Cardiac septum (tissue), 1 donor: ENCODE measurements at places on chromosomes 3 and 15. TPM values are rescaled to one million over a fixed set of nuclear protein-coding genes. Genes with fewer than 3 reads are reported as not detected.

RSRC1 gene
- total RNA-seq: 21.4 TPM

DNA sequence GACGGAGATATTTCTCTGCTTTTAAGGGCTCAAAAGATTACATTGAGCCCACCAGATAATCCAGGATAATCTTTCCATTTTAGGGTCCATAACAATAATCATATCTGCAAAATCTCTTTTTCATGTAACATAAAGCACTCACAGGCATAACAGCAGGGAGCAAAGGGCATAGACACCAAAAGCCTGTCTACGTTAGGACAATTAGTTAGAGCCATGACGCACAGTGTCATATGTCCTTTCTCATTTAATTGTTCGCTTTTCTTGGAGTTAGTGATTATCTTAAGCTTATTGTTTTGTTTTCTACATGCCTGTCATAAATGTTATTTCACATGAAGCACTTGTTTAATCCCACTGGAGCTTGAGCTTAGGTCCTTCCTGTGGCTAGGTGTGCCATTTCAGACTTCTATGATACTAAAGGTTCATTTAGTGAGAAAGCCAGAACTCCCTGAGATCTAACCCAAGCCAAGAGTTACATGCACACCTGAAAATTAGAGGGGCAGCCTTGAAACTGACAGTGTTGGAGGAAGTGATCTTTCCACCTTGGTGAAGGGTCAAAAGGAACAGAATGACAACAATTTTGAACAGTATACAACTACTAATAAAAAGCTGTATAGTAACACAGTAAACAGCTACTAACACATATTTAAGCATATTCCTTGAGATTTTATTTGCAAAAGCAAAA lies 11.7 kb upstream of the HHATL start:
- DNase-seq: no peak

RYR3 gene
- total RNA-seq: 0.54 TPM

GRCh38 chr3:45277636-45278035 lies 51.5 kb upstream of the TMEM158 start:
- DNase-seq: no peak

GRCh38 chr15:46344115-46344724 lies 709.4 kb downstream of the SQOR start:
- no peak for DNase-seq

GRCh38 chr3:128273109-128273840 lies 120.0 kb downstream of the EEFSEC start:
- no peak for DNase-seq

ANKRD34C gene
- total RNA-seq: 0.78 TPM

DNA sequence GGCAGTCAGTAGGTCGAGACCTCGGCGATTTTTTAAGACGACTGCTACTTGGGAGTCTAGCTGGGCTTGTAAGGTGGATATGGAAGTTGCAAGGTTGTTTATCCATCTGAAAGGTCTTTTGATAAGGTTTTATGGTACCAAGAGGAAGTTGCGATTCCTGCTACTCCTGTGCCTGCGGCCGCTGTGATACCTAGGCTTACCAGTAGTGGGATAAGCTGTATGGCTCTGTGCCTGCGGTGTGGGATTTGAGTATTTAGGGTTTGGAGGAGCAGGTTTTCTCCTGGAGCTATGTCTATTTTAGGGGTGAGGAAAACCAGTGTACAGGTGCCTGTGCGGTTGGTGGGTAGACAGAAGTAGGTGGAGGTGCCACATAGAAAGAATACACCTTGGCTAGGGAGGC lies 1059.8 kb downstream of the SI start:
- no peak for DNase-seq

PARP15 gene
- total RNA-seq: 0.67 TPM

WNT5A gene
- 0.92 TPM for total RNA-seq

DNA sequence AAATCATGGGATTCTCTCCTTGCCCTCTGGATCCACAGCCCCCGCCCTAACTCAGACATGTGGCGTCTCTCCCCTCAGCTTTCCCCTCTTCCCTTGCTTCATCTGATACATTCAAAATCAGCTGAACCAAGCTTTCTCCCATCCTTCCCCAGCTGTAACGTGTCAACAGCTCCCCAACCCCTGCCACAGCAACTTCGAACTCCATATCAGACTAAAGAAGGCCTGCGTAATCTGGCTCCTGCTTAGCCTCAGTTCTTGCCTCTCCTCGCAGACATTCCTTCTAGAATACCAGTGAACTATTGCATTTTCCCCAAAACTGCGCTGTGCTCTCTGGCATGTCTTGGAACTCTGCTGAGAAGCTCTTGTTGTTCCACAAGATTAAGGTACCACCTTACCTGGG lies 18.3 kb downstream of the B4GALT4 start:
- no peak for DNase-seq

CAMP gene
- total RNA-seq: 0.67 TPM
